ENCODE measurements at places on chromosomes 2 and 18.
A peak's percentile ranks its signal among the peaks of the same experiment; 100 is the strongest.

GRCh38 chr2:105808423-105809096 is 63.8 kb downstream of the NCK2 start:
- DNase-seq = no peak

DNA sequence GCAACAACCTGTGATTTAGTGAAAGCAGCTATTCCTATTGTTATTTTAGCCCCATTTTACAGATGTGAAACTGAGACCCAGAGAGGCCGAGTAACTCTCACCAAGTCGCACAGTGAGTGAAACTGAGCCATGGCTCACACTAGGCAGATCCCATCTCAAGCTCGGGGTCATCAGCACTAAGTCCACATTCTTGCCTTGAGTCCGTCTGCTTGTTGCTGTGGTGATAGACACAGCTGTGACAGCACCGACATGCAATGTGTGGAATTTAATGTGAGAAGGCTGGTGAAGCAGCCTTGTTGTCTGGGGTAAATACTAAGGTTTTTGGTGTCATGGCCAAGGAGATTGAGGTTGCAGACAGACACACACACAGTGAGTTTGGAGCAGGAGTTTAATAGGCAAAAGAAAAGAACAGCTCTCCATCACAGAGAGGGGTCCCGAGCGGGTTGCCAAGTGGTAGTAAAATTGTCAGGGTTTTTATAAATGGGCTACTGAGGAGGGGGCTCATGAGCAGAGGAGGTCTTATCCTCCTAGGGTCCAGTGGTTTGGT is 40.2 kb upstream of the GMCL1 start:
- peak; percentile 64 for DNase-seq

DNA sequence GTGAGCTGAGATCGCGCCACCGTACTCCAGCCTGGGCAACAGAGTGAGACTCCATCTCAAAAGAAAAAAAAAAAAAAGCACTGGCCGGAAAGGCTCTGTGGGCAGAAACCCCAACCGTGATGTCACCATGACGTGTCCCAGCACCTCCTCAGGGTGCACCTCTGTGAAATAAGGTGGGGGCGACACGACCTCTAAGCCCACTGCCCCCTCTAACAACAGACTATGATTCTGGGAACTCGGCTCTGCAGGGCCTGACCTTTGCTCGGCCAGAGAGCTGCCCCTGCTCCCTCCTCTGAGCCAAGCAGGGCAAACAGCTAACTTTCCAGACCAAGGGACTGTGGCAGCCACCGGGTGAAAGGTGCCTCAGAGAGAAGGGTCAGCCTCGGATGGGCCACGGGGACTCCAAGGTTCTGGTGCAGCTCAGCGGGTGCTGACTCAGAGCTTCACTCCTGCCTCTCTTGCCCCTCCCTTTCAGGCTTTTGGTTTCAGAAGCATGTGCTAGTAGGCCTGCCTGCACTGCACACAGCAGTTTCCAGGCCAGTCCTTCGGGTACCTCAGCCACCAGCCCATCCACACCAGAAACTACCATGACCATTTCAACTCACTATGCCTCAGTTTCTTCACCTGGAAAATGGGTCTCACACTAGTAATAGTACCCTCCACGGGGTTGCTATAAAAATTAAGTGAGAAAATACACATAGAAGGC is 8.0 kb downstream of the TMBIM1 start:
- no peak for DNase-seq

GRCh38 chr2:160931531-160931930 is 228.7 kb upstream of the TANK start:
- no peak for DNase-seq

- DNase-seq = no peak
These were observed 182.8 kb downstream of the NBAS start for GRCh38 chr2:15378148-15378908.

GRCh38 chr2:42754021-42754775 is 9.7 kb downstream of the OXER1 start:
- peak; percentile 86 for DNase-seq

GRCh38 chr18:3454365-3455089 is 4.6 kb downstream of the TGIF1 start:
- DNase-seq = no peak

DNA sequence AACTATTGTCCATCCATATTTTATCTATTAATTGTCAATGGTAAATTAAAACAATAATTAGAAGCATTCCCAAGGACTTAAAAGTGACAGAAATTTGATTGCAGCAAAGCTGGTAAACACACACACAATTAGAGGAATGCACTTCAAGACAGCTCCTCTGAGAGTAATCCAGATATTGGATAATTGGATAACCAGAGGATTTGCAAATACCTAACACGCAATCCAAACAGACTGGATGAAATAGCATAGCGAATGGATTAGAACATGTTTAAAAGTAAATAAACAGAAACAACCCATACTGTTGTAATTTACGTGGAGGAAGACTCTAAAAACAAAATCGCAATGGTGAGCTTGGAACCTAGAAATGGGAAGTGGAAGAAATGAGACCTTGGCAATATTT is 239.8 kb downstream of the METTL4 start:
- DNase-seq = no peak

- no peak for DNase-seq
These were observed 28.3 kb upstream of the UBE2E3 start for GRCh38 chr2:180952082-180952481.

DNA sequence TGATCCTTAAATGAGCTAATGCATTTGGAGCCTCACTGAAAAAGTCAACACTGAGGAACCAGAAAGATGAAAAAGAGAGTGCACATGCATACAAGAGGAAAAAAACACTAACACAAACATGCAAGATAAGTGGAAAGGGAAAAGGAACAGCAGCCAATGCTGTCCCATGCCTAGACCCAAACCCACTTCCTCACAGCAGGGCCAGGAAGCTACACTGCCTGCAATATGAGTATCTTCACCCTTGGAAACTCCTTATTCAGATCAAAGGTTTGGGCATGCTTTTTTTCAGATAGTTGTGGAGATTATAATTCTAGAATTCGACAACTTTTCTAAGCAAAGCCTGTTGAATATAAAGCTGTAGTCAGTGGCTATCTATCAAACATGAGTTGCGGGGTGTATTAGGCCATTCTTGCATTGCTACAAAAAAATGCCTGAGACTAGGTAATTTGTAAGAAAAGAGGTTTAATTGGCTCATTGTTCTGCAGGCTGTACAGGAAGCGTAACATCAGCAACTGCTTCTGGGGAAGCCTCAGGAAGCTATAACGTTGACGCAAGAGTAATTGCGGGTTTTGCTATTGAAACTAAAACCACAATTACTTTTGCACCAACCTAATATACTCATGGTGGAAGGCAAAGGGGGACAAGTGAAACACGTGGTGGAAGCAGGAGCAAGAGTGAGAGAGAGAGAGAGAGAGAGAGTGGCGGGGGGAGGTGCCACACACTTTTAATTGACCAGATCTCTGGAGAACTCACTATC is 138.2 kb downstream of the MBD2 start:
- DNase-seq = no peak

GRCh38 chr2:181958726-181959125 is 26.9 kb upstream of the PPP1R1C start:
- DNase-seq = no peak

DNA sequence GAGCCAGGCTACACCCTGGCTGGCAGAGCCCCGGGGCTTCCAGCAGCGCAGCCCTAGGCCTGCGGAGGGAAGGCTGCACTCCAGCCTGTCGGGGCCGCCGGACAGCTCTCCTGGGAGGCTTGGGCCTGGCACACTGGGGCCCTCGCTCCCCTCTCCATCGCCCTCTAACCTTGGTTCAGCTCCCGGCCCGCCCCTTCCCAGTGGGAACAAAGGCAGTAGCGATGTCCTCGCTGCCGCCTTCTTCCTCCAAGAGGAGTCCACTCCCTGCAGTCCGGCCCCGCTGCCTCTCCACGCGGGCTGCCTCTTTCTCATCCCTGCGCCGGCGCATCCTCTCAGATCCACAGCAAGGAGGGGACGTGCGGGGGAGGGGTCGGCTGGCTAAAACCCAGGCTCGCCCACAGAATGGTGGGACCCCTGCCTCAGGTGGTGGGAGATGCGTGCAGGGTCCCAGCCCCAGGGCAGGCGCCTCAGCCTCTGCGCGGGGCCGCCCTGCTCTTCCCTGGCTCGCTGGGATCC is 138.1 kb downstream of the TWIST2 start:
- DNase-seq = peak; percentile 14

DNA sequence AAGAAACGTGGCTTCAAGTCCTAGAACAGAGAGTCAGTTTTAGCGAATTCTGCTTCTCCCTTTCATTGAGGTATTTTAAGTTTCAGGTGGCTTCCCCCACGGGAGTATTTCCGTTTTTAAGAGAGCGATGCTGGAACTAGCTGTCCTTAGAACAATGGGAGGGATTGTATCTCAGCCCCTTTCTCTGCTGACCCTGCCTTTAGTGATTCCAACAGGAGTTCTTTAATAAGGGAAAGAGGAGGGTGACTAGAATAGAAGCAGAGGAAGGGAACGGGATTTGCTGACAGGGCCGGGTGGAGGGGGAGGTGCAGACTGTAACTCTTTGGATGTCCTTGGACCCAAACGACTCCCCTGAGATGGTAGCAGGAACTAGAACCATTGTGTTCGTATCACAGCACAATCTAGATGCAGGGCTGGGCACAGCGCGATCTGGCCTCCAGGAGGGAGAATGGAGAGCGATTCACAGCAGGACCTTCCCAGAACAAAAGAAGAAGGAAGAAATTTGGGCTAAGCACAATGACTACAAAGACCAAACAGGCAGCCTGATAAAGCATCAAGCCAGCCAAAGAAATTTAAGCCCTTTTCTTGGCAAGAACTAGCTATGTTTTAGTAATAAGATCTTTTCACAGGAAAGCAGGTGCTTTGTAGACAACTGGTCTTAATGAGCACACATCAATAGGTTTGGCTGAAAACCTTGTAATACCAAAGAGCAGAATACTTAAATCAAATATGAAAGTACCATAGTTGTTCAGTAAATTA is 15.8 kb upstream of the RTTN start:
- DNase-seq = no peak

DNA sequence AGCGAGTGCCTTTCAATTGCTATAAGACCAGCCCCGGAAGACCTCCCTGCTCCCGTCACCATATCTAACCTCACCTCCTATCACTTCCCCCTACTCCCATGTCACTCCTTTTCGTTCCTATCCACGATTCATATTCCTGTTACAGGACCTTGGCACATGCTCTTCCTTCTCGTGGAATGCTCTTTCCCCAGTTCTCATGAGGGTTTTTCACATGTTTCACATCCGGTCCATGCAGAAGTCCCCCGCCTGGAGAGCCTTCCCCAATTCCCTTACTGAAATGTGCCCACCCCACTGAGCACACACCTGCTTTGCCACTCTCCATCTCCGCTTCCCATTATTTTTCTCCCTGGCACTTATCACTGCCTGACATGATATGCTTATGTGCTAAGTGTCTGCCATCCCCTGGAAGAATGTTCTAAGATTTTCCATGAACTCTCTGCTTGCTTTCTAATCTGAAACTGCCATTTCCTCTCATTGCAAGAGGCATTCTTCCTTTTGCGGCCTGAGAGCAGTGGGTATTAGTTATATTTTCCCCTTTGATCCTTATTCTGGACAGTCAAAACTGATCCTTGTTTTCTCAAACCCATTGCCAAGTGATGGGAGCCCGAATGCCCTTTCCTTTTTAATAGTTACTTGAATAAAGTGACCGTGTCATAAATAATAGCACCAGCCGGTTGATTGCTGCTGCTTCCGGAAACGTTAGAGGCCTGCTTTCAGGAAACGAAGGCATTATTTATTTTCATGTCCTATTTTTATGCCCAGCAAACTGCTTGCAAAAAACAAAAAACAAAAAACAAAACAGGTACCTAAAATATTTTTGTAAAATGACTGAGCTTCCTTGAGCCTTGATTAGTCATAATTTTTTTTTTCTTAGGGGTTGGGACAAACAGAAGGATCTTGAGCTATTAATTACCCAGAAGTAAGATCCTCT is 127.9 kb downstream of the ZNF532 start:
- no peak for DNase-seq

DNA sequence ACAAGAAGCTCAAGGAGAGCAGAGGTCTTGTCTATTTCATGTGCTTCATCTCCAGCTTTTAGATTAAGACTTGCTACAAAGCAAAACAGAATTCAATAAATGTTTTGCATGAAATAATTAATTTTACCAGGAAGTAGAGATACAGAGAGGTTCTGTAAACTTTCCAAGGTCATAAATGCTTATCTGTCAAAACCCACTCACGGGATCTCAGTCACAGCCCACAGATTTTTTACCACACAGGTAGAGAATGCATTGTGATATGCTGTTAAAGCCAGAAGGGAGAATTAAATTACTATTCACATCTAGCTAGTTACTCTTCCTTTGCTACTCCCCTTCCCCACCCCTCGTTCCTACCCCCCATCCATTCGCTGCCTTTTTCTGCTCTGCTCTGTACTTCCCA is 205.5 kb downstream of the DNAH7 start:
- DNase-seq = no peak

- peak; percentile 76 for DNase-seq
These were observed at the start of gene SP9 for GRCh38 chr2:174334781-174335251. TSS of gene SP9 (plus strand) at chr2:174334954. CDS start at chr2:174335093, 139 bp downstream.

GRCh38 chr2:776487-776886 is 99.3 kb upstream of the TMEM18 start:
- DNase-seq = no peak
